Hematopoietic multipotent progenitor cell treated with erythropoietin and hydrocortisone succinate and interleukin-3 and kit ligand, for 15 days (in vitro differentiated cells): ENCODE measurements at places on chromosomes 7 and 10.

- DNase-seq: no peak
These were observed 9.0 kb upstream of the PIP4K2A start for GRCh38 chr10:22723343-22723779.

DNA sequence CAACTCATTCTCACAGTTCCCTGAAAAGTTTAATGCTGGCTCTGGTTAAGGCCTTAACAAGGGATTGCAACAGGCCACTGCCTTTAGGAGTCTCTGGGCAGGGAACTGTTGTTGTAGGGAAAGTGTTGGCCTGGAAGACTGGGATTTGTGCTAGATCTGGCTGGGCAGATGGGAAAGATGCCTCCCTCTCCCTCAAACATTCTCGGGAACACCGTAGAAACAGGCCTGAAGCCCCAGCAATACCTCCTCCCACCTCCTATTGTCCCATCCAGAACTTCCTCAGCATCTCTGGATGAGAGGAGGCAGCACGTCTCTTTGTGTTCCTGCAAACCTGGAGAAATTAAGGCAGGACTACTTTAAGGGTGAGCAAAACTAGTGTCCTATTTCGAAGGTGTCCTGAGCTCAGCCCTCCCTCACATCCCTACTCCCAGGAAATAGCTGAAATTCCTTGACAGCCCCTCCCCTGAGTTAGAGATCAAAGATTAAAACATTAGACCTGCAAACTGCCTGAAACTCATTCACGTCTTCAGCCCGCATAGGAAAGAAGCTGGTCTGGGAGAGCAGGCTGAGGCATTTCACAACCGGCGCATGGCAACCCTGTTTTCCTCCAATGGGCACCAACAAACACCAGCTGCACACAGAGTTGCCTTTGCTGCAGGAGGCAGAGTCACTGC is 10.9 kb upstream of the MAP3K8 start:
- no peak for DNase-seq

- DNase-seq: no peak
These were observed 69.4 kb downstream of the RNF133 start for GRCh38 chr7:122629412-122629953.

GRCh38 chr7:1540776-1541271 is 10.3 kb downstream of the MAFK start:
- no peak for DNase-seq

DNA sequence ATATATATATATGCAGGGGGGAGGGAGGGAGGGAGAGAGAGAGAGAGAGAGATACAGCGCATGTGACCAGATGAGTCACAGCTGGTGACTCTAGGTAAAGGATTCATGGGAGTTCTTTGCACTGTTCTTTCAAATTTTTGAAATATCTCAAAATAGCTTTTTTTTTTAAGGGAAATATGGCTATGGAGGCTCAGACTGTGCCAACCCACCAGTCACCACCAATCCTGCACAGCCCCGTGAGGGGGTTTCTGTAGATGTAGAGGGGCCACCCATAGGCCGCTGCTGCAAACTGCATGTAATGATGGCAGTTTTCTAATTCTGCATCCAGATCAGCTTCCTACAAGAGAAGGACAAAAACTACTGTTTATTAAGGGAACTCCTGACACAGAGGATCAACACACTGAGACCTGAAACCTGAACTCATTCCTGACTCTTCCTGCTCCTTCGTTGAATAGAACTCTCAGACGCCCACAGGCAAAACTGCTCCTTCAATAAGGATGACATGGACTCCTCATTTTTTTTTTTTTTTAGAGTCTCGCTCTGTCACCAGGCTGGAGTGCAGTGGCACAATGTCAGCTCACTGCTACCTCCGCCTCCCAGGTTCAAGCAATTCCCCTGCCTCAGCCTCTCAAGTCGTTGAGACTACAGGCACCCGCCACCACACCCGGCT is 17.3 kb downstream of the DAGLB start:
- DNase-seq: no peak

DNA sequence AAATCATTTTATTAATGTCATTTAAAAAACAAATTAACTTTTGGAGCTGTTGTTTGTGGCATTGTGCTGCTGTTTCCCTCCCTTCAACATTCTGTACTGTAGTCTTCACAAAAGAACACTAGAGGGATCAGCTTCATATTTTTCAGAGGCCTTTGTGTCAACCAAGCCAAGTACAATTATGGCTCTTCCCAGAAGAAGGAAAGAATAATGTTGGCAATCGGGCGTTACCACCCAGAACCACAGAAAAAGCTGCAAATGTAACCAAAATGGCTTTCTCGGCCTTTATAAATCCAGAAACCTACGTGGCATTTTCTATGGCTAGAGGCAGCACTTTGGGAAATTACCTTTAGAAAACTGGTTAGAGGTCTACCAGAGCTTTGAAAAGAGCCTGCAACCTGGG is 98.8 kb upstream of the COL1A2 start:
- DNase-seq: no peak

DNA sequence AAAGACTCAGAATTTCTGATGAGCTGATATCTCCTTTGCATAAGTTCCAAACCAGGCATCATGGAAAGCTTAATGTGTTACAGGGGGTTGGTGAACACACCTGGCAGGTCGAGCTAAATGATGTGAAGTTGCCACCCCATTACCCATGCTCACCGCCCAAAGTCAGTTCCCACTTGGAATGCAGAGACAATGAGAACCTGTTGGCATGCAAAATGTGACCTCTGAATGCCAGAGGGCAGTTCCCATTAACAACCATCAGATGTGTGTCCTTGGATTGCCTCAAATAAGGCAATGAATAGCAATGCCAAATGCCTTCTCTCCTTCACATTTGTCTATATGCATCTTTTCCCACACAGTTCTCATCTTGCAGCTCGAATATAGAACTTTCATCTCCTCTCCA is 190.7 kb downstream of the CDCA7L start:
- no peak for DNase-seq

- no peak for DNase-seq
These were observed 34.2 kb downstream of the ELMO1 start for GRCh38 chr7:37414352-37414983.

GRCh38 chr7:112743811-112744210 is 46.4 kb downstream of the TMEM168 start:
- no peak for DNase-seq
